ENCODE measurements at places on chromosomes 1 and 21. TPM values are rescaled to one million over a fixed set of nuclear protein-coding genes. Genes with fewer than 3 reads are reported as not detected.
A peak's percentile ranks its signal among the peaks of the same experiment; 100 is the strongest.

DNA sequence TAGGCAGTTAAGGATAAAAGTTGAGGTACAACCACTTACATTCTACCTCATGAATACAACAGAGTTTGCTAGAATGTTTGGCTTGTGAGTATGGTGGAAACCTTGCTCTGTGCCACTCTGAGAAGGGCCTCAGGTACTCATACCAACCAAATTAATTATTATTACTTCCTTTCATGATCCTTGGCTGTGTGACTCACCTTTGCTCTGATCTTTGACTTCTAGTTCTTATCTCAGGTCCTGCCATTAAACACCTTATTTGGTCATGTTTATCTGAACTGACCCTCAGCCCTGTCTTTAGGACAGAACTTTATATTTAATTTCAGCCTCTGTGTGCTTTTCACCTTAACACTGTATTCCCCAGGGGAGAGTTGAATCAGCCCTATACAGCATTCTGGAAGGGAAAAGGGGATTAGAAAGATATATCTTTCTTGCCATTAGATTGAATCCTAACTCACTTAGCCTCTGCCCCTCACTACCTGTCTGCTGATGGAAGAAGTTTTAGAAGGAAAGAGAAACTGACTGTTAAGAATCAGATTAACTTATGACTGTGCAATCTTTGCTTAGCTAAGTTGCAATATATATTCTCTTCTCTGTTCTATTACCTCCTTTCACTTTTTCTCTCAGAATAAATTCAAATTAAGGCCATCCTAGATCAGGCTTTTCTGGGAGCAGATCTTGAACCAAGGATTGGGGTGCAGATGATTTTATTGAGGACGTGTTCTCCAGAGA lies 260.4 kb upstream of the DPYD start:
- no peak for DNase-seq

The EXTL1 gene
- total RNA-seq, result 0.63 TPM

The FAM167B gene
- total RNA-seq, result 2.6 TPM

GRCh38 chr1:220149742-220150141 lies 55.8 kb downstream of the IARS2 start:
- no peak for DNase-seq

DNA sequence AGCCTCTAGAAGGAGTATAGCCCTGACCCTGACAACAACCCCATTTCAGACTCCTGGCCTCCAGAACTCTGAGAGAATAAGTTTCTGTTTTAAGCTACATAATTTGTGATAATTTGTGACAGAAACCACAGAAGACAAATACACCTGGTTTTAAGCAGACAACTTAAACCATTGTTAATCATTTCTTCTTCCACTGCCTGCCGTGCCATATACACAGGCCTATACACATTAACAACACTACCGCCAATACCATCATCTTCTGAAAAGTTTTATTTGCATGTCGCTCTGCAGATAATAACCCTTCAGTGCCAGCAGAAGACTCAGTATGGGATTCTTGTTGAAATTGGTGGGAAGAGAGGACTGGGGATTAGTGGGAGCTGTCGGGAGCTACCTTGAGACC lies 39.9 kb upstream of the KRTAP19-8 start:
- no peak for DNase-seq

The CEP85 gene
- 10.8 TPM for total RNA-seq

The RNU1-3 gene
- total RNA-seq, result 3,134 TPM

The FCRL6 gene
- 0.77 TPM for total RNA-seq

DNA sequence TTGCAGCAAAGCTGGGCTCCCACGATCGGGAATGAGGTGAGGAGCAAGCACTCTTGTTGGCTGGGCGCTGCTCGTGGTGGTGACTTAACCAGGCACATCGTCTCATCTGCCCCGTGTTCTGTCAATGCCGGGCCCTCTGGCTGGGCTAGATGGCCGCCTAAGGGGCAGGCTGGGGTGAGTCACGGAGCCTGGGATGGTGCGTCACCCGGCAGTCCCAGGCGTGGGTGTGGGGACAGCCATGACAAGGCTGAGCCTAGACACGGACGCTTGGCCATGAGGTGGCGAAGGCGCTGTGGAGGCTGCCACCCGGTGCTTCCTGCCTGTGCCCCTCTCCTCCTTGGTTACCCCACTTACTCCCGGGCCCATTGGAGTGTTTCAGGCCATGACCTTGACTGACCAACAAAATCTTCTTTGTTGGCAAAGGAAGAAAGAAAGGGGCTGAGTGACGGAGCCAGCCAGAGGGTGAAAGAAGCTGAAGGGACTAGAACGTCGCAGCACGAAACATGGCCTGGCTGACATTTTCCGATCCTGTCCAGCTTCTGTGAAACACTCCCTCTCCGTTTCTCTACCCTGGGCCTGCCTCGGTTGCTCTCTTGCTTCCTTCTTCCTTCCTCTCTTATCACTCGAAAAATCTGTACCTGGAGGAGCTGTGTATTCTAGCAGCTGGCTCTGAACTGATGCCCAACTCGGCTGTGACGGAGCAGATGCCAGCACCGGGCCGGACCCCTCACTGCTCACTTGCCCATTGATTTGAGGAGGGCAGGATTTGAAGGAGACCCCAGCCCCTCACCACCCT lies 596 bp downstream of the CD247 start:
- DNase-seq, result no peak

The IL12RB2 gene
- 0.40 TPM for total RNA-seq

The NENF gene
- total RNA-seq, result 27.1 TPM

GRCh38 chr1:162222014-162222413 lies 152.5 kb downstream of the NOS1AP start:
- DNase-seq, result no peak

DNA sequence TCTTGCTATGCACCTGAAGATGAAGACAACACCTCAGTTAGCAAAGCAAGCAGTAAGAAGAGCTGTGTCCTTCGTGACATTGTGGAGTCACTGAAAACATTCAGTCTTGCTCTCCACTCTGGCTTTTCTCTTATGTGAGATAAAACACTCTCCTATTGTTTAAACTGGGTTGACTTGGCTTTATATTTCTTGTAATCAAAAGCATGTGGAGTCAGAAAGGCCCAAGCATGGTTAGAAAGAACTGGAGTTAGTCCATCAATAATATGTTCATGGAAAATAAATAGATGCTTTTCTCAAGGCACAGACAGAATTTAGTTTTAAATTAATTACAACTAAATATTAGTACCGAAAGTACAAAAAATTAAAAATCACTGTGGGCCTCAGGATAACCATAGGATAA lies 61.7 kb downstream of the UBE2U start:
- no peak for DNase-seq

The DIRAS3 gene
- 3.5 TPM for total RNA-seq

The CDKN2C gene
- 8.9 TPM for total RNA-seq

DNA sequence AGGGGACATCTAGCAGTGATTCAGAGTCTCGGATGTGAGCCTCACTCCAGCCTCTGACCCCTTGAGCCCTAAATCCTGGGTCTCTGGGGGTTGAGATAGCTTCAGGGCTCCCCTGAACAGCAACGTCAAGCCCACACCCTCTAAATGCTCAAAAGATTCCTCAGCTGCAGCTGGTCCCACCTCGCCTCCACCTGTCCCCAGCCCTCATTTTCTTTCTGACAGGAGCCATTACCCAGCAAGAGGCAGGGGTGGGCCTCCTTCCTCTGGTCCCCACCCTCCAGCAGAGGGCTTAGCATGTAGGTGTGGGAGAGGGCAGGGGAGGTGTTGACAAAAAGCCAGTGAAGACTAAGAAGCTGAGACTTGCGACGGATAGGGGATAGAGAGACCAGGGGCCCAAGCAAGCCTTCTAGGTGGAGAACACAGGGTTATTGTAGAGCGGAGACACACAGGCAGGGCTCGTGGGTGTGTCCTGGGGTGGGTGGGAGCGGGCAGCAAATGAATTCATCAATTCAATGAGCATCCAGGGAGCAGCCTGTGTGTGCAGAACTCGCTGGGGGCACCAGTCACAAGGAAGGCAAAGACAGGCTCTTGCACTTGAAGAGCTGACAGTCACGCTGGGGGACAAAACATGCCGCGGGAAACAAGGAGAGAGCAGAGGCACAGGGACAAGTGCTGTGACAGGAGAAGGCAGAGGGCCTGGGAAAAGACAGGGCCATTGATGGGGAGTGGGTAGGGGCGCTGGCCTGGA lies 48.9 kb upstream of the GOLT1A start:
- no peak for DNase-seq

DNA sequence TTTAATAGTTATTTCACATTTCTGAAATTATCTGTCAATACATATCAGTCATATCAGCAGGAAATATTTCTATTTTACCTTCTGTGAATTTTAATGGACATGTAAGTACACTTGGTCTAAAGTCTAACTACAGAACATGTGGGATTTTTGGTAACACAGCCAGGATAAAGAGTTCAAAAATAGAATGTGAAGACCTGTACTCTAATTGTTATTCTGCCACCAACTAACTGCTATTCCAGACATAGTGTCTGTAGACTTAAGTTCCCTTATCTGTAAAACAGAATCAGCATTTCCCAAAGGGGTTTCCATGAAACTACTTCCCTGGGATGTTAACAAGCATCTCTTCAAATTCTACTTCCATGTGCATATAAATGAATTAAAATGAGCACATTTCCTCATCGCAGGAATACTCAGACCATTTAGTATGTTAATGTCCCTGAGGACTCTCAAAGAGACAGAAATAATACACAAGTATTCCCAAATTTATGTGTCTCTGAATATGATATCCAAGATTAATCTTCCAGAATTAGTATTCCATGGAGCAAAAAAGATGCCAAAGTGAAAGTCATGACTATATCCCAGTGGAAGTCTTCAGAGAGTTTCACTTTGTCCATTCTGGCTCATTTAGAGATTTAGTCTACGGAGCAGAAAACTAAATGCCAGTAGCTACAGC lies 325.6 kb downstream of the NEGR1 start:
- no peak for DNase-seq

- DNase-seq, result no peak
These were observed 2.9 kb downstream of the TNFAIP8L2 start for GRCh38 chr1:151159373-151159772.

- no peak for DNase-seq
These were observed 123.9 kb downstream of the RRAGC start for GRCh38 chr1:38735651-38736161.

GRCh38 chr21:35648512-35648911 lies 411.8 kb downstream of the SETD4 start:
- DNase-seq, result no peak

The HSPA13 gene
- 33.9 TPM for total RNA-seq

The OR2L13 gene
- total RNA-seq, result not detected

- DNase-seq, result peak; percentile 73
These were observed 2.0 kb downstream of the SCMH1 start for GRCh38 chr1:41239988-41240610.

- no peak for DNase-seq
These were observed 3.7 kb downstream of the LENEP start for GRCh38 chr1:154996966-154997701.

Data from lung (tissue), 17 donors.